ENCODE measurements at places on chromosomes 6 and 20. TPM values are rescaled to one million over a fixed set of nuclear protein-coding genes. Genes with fewer than 3 reads are reported as not detected.

Gene SLC22A2
- not detected for total RNA-seq

Gene OPRL1
- total RNA-seq, result 1.8 TPM

Gene CD109
- total RNA-seq, result 9.3 TPM

Gene LST1
- total RNA-seq, result 71.0 TPM

Gene SOX18
- total RNA-seq, result 0.31 TPM

Gene CLPSL2
- total RNA-seq, result not detected

Gene ILRUN
- total RNA-seq, result 56.7 TPM

Gene DSP
- 0.15 TPM for total RNA-seq

Measured in activated naive CD4-positive, alpha-beta T cell treated with anti-CD3 and anti-CD28 coated beads, Interleukin-2, amount 10 ng/mL, durations not matched to agents 5 hours and 36 hours (primary cell).